Body of pancreas (tissue), 4 donors: ENCODE measurements at places on chromosomes 16 and 17. TPM values are rescaled to one million over a fixed set of nuclear protein-coding genes. Genes with fewer than 3 reads are reported as not detected.

GPR179 gene
- not detected for total RNA-seq

GRCh38 chr17:51085150-51085805 is 35.4 kb downstream of the SPAG9 start:
- DNase-seq, result no peak

KAT2A gene
- total RNA-seq, result 50.6 TPM

SLC5A10 gene
- total RNA-seq, result not detected

- DNase-seq, result no peak
Measured at GRCh38 chr16:74264811-74265210, 31.8 kb upstream of the PSMD7 start.

- no peak for DNase-seq
Measured at GRCh38 chr16:2751577-2752034, 832 bp upstream of the SRRM2 start.

GRCh38 chr17:82815790-82816305 is 24.0 kb downstream of the ZNF750 start:
- no peak for DNase-seq

TBC1D3E gene
- not detected for total RNA-seq

DNA sequence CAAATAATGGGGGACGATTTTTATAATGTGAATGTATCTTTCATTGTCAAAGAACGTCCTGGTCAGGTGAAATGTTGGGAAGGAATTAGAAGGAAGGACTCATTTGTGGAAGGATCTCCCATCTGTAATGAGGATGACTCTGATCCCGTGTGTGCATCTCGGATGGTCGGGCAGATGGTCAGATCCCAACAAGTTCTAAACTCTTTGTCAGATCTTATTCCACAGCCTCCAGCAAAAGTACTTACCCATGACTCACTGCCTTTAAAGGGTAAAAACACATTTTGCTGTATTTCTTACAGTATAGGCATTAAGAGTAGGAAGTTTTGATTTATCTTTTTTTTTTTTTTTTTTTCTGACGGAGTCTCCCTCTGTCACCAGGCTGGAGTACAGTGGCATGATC is 539 bp upstream of the KRTAP4-8 start:
- no peak for DNase-seq

- no peak for DNase-seq
Measured at GRCh38 chr17:47311420-47311819, 12.3 kb upstream of the EFCAB13 start.

SLC35G6 gene
- total RNA-seq, result not detected

DNA sequence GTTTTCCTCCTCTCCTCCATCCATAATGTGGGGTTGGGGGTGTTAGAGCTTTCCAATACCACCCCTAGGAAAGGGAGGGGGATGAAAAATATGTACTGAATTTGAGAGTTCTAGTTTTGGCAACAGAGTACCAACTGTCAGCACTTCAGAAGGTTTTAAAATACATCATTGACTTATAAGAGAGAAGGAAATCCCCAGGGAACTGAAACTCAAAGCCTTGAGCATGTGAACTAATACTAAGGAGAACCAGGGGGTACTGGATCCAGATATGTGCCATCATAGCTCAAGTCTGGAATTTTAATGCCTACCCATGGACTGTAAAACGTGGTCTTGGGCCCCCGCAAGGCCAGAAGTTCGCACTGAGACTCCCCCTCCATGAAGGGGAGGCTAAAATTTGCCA is 15.8 kb downstream of the CACNG5 start:
- DNase-seq, result no peak

DNA sequence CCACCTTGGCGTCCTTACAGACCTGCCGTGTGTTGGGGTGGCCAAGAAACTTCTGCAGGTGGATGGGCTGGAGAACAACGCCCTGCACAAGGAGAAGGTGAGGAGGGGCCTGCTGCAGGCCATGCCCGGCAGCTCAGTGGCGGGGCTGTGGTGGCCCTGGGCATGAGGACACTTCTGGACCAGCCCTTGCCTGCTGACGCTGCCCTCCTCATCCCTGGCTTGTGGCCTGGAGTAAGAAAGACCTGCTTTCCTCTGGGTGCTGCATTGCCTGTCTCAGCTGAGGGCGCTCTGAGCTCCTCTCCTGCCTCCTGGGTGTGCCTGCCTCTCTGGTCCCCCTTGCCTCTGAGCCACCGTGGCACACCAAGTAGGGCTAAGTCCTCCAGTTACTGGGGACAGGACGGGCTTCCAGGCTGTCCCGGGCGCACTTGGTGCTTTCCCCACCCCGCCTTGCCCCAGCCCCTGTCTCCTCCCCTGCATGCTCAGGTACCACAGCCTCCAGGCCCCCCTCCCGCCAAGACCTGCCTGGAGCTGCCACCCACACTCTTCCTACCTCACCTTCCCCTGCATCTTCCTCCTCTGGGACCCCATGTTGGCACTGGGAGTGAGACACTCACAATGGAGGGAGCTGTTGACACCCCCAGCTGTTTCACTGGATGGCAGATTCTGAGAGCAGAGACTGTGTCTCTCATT is 8.7 kb downstream of the ENDOV start:
- DNase-seq, result no peak

DNA sequence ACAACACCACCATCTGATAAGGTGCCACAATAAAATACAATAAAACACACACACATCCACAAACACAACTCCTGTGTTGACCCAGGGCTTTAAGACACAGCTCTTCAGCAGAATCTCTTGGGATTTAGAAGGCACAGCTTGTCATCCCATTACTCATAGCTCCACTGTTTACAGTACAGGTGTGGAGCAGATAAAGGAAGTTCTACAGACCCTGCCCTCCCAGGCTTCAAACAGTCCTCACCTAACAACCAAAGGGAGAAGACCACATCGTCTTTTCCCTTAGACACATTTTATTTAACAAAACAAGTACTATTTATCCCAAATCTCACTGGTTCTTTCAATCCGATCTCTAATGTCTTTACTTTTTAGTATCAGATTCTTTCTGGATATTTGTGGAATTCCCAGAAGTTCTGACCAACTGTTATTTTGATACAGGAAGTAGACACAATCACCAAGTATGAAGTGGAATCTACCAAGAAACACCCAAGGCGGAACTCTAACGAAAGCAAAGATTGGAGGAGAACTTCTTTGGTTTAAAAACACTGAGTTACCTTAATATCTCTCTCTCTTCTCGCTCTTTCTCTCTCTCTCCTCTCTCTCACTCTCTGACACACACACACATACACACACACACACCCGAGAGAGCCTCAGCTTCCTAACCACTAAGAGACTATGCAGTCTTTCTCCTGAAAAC is 46.1 kb downstream of the CYTH1 start:
- DNase-seq, result peak; percentile 45

DNA sequence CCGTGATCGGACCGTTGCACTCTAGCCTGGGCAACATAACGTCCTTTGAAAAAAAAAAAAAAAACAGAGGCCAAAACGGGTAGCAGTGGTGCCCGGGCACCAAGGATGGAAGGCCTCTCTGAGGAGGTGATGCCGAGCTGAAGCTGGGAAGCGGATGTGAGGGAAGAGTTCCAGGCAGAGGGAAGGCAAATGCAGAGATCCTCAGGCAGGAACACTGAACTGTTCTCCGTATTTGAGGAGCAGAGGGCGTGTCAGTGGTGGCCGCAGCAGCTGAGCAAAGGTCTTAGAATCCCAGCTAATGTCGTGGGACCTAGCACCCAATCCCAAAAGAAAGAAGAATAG is 656 bp upstream of the KCTD13 start:
- DNase-seq, result peak; percentile 39

PLXDC1 gene
- total RNA-seq, result 6.5 TPM
